ENCODE measurements at places on chromosomes 2 and 18.

DNA sequence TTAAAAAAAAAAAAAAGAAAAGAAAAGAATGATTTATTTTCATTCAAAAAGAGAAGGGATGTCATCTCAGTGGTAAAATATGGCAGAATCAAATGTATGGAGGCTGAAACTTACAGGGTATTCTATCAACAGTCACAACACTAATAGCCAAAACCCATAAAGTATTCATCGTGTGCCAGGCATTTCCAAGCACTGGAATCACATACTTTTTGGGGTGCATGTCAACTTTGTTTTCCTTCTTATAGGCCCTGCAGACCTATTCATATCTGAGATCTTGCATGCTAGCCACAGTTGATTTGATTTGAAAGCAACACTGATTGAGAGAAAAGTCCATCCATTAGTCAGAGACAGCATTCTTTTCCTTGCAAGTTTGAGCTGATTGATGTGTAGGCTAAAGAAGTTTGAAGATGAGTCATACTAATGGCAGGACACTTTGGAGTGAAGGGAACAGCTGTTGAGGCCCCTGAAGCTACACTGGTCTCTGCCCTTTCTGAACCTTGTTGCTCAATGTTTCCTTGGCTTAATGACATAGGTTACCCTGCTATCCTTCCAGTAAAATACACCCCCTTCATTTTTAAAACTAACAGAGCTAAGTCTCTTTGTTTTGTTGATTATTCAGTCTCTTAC, 22.0 kb downstream of the KATNAL2 start:
- DNase-seq: no peak

- DNase-seq: no peak
Observed at GRCh38 chr2:232207174-232207573, 171.4 kb upstream of the ALPP start.

DNA sequence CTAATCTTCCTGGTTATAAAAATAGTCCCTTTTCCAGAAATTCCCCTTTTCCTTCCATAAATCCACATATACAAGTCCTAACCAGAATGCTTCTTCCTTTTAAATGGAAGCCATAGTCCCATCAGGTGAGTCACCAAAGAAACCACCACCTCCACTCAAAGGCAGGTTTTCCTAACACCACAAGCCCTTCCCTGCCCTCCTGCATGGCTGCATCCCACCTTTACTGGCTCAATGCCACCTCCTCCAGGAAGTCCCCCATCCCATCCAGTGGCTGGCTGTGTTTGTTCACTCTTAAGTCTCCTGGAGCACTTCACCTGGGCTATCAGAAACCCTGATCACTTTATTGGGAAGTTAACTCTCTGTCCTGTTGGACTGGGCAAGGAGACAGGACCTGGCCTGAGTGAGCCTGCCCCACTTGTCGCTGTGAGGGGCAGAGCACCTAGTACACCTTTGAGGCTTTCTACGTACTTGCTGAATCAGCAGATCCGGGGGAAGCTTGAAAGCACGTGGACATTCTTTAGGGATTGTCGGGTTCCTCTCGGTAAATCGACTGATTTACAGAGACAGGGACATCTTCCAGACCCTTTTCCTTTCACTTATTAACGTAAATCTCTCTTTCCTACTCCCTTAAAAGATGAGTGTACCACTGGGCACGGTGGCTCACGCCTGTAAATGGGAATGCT, 71.0 kb downstream of the NGEF start:
- no peak for DNase-seq

DNA sequence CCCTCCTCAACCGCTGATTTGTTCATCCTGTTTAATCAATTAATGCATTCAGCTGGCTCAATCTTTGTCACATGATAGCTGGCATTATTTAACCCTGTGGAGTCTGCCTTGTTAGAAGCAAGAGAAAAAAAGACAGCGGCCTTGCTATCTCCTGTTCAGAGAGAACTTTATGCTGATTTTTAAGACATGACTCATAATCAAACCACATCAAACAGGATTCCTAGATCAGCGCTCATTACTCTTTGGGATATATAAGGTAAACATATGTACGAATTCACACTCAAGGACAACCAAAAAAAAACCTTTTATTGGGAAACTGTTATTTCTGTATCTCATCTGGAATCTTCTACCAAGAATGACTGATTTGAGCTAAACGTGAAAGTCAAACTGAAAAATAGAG, 195.1 kb downstream of the C1D start:
- DNase-seq: no peak

DNA sequence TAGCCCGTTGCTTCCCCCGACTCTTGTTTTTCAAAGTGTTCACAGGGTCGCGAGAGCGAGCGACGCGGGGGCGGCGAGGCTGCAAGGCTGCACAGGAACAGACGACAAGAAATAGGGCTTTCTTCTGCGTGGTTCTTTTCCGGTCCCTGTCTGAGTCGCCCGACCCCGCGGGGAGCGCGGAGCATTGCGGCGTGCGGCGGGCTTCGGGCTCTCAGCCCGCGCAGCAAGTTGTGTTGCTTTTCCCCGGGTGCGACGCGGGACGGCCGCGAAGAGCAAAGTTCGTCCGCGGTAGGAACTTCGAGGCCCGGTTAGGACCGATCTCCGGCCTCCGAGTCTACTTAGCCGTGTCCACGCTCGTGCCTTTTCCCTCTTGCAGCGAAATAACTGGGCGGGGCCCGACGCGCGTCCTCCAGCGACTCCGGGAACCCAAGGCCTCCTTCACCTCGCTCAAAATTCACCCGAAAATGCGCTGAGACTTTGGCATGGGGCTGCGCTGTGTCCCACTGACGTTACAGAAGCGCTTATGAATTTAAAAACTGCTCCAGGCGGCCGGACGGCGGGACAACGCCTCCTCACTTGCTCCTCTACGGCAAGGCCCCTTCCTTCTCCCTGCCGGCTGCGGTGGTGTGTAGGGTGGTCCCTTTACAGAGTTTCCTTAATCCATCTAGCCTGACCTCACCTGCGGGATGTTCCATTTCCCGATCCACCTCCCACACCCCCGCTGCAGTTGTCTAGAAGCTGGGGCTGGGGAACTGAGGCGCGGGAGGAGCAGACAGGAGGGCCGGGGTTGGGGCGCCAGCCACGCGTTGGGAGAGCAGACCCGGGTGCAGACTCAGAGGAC, 1.5 kb upstream of the BCL2L11 start:
- DNase-seq: no peak
